Activated CD4-positive, alpha-beta T cell treated with anti-CD3 and anti-CD28 coated beads, Interleukin-2, amount 10 ng/mL, durations not matched to agents 24 days and 14 days (primary cell): ENCODE measurements at places on chromosomes 6 and 20. TPM values are rescaled to one million over a fixed set of nuclear protein-coding genes. Genes with fewer than 3 reads are reported as not detected.

DNA sequence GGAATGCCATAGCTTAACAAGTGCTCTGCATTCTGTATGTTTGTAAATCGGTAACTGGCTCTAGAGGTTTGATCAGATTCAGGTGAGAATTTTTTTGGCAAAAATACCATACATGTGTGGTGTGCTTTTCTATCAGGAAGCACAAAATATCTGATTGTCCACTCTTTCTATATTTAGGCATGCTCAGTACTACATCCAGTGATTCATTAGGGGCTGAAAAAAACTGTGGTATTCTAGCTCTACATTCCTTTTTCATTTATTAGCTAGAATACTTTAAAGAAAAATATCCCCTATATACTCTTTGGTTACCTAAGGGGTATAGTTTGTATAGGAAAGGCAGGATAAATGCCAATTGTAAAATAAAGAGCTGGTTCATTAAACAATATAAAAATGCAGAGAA, 10.6 kb upstream of the ELOVL2 start:
- H3K4me1 ChIP-seq = no peaks in the 10 kb centered on the region
- DNase-seq = no peak
- H3K27me3 ChIP-seq = peaks cover 19% of the 10 kb centered on the region
- no peaks in the 10 kb centered on the region for H3K36me3 ChIP-seq
- no peak overlapping the region for H3K4me3 ChIP-seq

DNA sequence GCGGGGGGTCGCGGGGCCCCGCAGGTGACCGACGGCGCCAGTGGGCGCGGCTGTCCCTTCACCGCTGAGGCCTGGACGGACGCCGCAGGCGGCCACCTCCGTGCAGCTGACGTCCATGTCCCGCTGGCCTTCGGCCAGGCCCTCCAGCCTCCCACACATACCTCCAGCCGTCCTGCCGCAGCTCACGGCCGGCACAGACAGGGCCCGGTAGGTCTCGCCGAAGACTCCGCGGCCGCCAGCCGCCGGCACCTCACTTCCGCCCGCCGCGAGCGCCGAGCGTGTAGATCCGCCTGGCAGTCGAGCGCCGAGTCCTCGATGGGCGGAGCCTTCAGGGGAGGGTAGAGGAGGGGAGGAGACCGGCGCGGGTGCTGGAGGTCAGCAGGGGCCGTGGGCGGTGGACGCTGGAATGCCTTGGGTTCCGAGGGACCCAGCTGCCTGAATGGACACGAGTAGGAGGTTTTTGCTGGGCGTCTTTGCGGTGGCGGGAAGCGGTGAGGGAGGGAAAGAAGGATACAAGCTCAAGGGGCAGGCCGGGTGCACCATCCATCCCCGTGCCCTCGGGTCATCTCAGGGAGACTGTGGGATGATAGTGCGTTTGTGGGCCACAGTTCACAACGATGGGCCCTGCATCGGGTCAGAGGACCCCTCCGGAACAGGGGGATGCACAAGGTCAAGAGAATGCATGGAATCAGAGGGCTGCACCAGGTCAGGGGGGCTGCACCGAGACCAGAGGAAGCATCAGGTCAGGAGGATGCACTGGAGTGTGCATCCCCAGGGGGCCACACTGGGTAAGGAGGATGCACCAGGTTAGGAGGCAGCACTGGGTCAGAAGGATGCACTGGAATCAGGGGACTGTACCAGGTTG, at the start of gene EXOC2:
Gene EXOC2 (minus strand): TSS at position 282 of the 865 bp plus-strand sequence. CDS start 55,321 bp downstream, outside the sequence.
- peaks cover 26% of the 10 kb centered on the region for H3K4me1 ChIP-seq
- H3K36me3 ChIP-seq = peaks cover 16% of the 10 kb centered on the region
- peak within 1 kb of the TSS; percentile 98 for H3K4me3 ChIP-seq
- H3K27me3 ChIP-seq = no peaks in the 10 kb centered on the region

TRAPPC3L gene
- not detected in 2 replicates for total RNA-seq

DNA sequence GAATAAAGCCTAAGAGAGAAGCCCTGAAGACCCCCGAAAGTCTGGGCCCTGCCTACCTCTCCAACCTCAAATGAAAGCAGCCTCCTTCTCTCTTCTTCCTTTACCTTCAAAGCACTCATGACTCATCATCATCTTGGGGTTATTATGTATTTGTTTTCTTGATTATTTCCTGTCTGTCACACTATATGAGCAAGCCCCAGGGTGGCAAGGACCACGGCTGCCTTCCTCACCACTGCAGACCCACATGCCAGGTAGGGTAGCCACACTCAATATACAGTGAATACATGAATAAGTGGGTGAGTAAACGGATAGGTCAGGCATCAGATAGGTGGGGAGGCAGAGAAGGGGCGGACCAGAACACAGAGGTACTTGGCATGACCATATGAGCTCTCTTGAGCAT, 8.8 kb downstream of the WFDC3 start:
- no peaks in the 10 kb centered on the region for H3K27me3 ChIP-seq
- peak; percentile 66 for DNase-seq
- peaks cover 28% of the 10 kb centered on the region for H3K4me1 ChIP-seq
- no peaks in the 10 kb centered on the region for H3K36me3 ChIP-seq
- H3K27ac ChIP-seq = peak overlapping the region; percentile 54
- H3K4me3 ChIP-seq = no peak overlapping the region

DNA sequence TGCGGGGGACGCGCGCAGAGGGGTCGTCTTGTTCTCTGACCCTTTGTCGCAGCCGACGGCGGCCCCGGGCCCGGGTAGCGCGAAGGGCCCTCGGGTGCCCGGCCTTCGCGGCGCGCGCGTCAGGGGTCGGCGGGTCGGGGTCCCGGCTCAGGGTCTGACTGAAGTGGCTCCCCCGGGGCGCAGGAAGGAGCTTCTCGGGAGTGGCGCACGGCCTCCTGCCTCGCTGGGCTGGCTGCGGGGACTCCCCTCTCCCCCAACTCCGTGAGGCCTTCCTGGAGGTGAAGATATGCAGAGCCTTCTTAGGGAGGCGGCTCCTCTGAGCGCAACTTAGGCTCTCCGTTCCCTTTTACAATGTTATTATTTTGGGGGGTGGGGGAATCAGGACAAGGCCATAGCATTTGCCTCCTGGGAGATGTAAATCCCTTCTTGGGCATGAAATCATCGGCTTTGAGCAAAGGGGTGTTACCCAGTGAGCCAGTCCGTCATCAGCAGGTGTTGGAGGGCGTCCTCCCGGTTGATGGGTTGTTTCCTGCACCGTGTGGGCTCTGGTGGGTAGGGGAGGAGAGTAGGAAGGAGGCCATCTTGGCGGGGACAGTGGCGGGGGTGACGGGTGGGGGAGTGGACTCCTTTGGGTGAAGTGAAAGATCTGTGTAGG, 523 bp downstream of the CDS2 start:
- peaks cover 44% of the 10 kb centered on the region for H3K4me1 ChIP-seq
- peak overlapping the region; percentile 98 for H3K27ac ChIP-seq
- H3K4me3 ChIP-seq = peak overlapping the region; percentile 95
- DNase-seq = peak; percentile 92

- no peak overlapping the region for H3K27ac ChIP-seq
- no peak overlapping the region for H3K4me3 ChIP-seq
- no peak for DNase-seq
- peaks cover 11% of the 10 kb centered on the region for H3K4me1 ChIP-seq
- peaks cover 12% of the 10 kb centered on the region for H3K36me3 ChIP-seq
- H3K27me3 ChIP-seq = no peaks in the 10 kb centered on the region
Measured at GRCh38 chr6:156938143-156938542, 161.0 kb downstream of the ARID1B start.

GRCh38 chr6:38755207-38755606, 40.1 kb downstream of the DNAH8 start:
- H3K27me3 ChIP-seq = peaks cover 3% of the 10 kb centered on the region
- H3K4me3 ChIP-seq = no peak overlapping the region
- no peak overlapping the region for H3K27ac ChIP-seq
- H3K4me1 ChIP-seq = peaks cover 8% of the 10 kb centered on the region
- DNase-seq = no peak

DNA sequence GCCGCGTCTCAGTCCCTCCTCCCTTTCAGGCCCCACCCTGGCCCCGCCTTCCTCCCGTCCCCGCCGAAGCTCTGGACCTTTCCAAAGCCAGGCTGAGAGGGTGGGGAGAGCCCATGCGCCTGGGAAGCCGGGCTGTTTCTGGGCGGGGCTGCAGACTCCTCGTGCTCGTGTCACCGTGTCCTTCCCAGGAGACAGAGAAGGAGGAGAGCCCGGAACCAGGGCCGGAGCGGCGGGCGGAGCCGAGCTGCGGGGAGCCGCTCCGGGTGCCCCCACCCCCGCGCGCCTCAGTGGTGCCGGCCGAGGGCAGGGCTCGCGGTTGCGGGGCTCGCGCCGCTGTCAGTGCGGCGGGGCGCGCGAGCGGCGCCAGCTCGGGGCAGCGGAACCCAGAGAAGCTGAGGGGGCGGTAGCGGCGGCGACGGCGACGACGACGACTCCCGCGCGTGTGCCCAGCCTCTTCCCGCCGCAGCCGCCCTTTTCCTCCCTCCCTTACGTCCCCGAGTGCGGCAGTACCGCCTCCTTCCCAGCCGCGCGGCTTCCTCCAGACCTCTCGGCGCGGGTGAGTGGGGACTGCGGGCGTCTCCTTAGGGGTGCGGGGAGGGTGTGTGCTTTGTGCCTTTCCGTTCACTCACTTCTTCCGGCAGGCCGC, at the start of gene RALY:
Gene RALY (plus strand): TSS at position 336 of the 646 bp plus-strand sequence. CDS start 78,164 bp downstream, outside the sequence.
- peak within 1 kb of the TSS; percentile 83 for H3K4me3 ChIP-seq
- peak within 1 kb of the TSS; percentile 98 for H3K27ac ChIP-seq
- H3K36me3 ChIP-seq = peaks cover 29% of the 10 kb centered on the region
- no peaks in the 10 kb centered on the region for H3K27me3 ChIP-seq
- DNase-seq = peak; percentile 98

GGTLC1 gene
- not detected in 2 replicates for total RNA-seq

GRCh38 chr6:95249661-95250060, 327.7 kb upstream of the MANEA start:
- no peak overlapping the region for H3K27ac ChIP-seq
- DNase-seq = no peak
- H3K36me3 ChIP-seq = no peaks in the 10 kb centered on the region
- no peaks in the 10 kb centered on the region for H3K4me1 ChIP-seq
- no peaks in the 10 kb centered on the region for H3K27me3 ChIP-seq
- H3K4me3 ChIP-seq = no peak overlapping the region

GRCh38 chr20:62830821-62831220, 14.0 kb downstream of the COL9A3 start:
- no peaks in the 10 kb centered on the region for H3K36me3 ChIP-seq
- no peak for DNase-seq
- H3K4me1 ChIP-seq = peaks cover 7% of the 10 kb centered on the region
- no peaks in the 10 kb centered on the region for H3K27me3 ChIP-seq
- H3K27ac ChIP-seq = no peak overlapping the region

DNA sequence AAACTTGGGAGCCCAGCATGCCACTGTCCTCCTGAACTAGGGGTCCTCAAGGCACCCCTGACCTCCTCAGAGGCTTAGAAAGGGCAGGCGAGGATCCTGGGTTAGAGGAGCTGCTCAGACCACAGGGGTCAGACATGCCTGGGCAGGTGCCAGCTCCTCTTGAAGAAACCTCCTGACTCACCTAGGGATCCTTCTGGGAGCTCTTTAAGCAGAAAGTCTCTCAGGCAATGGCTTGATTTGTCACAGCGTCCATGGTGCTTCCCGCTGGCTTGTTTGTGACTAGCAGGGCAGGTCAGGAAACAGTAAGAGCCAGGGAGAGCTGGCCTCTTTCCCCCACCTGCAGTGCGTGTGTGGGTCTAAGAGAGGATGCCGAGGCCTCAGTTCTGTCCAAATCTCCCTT, 174.5 kb upstream of the SNX9 start:
- no peaks in the 10 kb centered on the region for H3K27me3 ChIP-seq
- peaks cover 13% of the 10 kb centered on the region for H3K4me1 ChIP-seq
- H3K27ac ChIP-seq = no peak overlapping the region
- H3K36me3 ChIP-seq = peaks cover 9% of the 10 kb centered on the region
- no peak for DNase-seq
- H3K4me3 ChIP-seq = no peak overlapping the region

- no peaks in the 10 kb centered on the region for H3K4me1 ChIP-seq
- DNase-seq = no peak
- no peak overlapping the region for H3K4me3 ChIP-seq
- peaks cover 34% of the 10 kb centered on the region for H3K27me3 ChIP-seq
Measured at GRCh38 chr6:137625808-137626207, 131.6 kb upstream of the OLIG3 start.

DNA sequence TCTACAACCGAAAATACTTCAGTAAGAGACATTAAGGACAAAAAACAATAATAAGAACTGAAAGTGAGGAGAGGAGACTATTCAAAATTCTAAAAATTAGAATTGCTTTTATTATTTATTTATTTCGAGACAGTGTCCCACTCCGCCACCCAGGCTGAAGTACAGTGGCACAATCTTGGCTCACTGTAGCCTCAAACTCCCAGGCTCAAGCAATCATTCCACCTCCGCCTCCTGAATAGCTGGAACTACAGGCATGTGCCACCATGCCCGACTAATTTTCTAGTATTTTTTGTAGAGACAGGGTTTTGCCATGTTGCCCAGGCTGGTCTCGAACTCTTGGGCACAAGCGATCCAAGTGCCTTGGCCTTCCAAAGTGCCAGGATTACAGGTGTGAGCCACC, 123.1 kb downstream of the RNGTT start:
- no peak for DNase-seq
- H3K4me3 ChIP-seq = no peak overlapping the region
- no peak overlapping the region for H3K27ac ChIP-seq
- H3K27me3 ChIP-seq = no peaks in the 10 kb centered on the region

PDRG1 gene
- 18.2 and 19.3 TPM in 2 replicates for total RNA-seq

DNA sequence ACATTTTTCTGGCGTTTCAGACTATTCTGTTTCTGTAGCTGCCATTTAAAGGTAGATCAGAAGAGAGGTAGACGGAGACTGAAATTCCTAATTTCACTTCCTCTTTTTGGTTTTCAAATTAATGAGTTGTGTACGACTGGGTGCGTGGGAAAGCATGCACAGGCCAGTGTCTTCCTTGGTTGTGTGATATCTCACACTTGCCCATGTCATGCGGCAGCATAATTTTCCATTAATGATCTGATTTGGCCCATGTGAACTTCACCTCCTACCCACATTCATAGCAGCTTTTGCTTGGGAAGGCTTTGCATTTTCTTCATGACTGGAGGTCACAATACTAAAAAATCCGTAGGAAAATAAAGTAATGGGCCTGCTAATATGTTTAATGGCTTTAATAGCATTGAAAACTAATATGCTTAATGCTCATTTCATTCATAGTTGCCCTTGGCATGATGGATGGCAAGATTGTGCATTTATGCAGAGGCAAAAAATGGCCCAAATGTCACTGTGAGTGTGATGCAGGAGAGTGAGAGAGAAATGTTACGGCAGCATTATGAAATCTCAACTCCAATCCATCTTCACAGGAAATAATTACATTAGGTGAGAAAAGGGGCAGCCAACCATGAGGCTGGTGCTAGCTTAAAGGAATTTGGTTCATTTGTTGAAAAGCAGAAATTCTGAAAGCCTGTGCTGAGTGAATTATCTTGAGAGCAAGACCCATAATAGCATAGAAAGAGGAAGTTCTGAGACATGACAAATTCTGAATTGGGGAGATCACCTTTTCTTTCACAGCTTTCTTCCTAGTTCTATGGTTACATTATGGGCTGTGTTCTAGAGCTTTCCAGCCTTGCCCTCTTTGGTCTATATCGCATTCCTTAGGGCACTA, 69.0 kb upstream of the UST start:
- H3K36me3 ChIP-seq = no peaks in the 10 kb centered on the region
- no peaks in the 10 kb centered on the region for H3K4me1 ChIP-seq
- H3K4me3 ChIP-seq = no peak overlapping the region
- H3K27ac ChIP-seq = no peak overlapping the region
- peaks cover 3% of the 10 kb centered on the region for H3K27me3 ChIP-seq

GRCh38 chr6:155795173-155795796, 339.6 kb upstream of the NOX3 start:
- no peaks in the 10 kb centered on the region for H3K4me1 ChIP-seq
- DNase-seq = no peak
- no peaks in the 10 kb centered on the region for H3K27me3 ChIP-seq
- H3K36me3 ChIP-seq = no peaks in the 10 kb centered on the region
- H3K4me3 ChIP-seq = no peak overlapping the region
